Esophagus muscularis mucosa (tissue), 4 donors: ENCODE measurements at places on chromosomes 1 and 21. TPM values are rescaled to one million over a fixed set of nuclear protein-coding genes. Genes with fewer than 3 reads are reported as not detected.

Gene SLC9C2
- total RNA-seq: not detected

Gene HTR6
- not detected for total RNA-seq

Gene RHBDL2
- total RNA-seq: not detected

DNA sequence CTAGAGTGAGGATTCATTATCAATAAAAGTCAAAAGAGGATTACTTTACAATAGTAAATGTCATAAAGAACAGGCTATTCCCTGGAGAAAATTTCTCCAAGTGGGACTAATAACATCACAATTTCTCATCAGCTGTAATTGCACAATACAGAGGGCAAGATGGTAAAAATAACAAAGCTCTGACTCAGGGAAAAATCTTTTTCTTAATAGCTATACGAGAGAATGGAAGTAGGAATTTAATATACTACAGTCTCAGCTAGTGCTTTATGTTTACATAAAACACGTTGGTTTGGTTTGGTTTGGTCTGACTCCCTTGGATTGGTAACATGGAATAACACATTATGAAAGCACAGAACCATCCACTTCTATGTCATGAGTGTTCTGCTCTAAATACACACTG, 397.6 kb downstream of the LRRIQ3 start:
- no peak for DNase-seq
- no peak overlapping the region for H3K27ac ChIP-seq
- no peaks in the 10 kb centered on the region for H3K4me1 ChIP-seq

DNA sequence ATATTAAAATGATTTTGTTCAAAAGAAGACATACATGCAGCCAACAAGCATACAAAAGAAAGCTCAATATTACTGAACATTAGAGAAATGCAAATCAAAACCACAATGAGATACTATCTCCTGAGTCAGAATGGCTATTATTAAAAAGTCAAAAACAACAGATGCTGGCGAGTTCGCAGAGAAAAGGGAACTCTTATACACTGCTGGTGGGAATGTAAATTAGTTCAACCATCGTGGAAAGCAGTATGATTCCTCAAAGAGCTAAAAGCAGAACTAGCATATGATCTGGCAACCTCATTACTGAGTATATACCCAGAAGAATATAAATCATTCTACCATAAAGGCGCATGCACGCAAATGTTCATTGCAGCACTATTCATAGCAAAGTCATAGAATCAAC, 126.0 kb upstream of the HMCN1 start:
- no peak overlapping the region for H3K27ac ChIP-seq
- no peaks in the 10 kb centered on the region for H3K27me3 ChIP-seq
- H3K4me3 ChIP-seq: no peak overlapping the region
- DNase-seq: no peak
- no peaks in the 10 kb centered on the region for H3K36me3 ChIP-seq

DNA sequence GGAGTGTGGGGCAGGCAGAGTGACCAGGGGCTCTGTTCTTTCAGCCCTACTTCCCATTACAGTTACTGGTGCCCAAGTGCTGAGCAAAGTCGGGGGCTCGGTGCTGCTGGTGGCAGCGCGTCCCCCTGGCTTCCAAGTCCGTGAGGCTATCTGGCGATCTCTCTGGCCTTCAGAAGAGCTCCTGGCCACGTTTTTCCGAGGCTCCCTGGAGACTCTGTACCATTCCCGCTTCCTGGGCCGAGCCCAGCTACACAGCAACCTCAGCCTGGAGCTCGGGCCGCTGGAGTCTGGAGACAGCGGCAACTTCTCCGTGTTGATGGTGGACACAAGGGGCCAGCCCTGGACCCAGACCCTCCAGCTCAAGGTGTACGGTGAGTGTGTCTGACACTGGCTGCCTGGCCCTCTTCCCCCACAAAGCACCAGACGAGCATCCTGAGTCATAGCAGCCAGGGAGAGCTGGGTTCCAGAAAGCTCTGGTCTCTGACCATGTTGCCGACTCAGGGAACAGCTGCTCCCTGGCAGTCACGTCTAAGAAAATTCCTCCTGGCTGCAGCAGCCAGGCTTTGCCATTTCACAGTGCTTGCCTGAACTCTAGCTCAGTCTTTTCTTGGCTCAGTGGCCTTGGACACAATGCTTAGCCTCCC, 3.3 kb downstream of the SLAMF8 start:
- DNase-seq: no peak
- H3K27ac ChIP-seq: no peak overlapping the region
- H3K4me1 ChIP-seq: peaks cover 11% of the 10 kb centered on the region
- H3K27me3 ChIP-seq: peaks cover 2% of the 10 kb centered on the region
- H3K4me3 ChIP-seq: no peak overlapping the region
- peaks cover 13% of the 10 kb centered on the region for H3K36me3 ChIP-seq

GRCh38 chr1:108583757-108584427, 24.0 kb downstream of the EEIG2 start:
- H3K27ac ChIP-seq: peak overlapping the region; percentile 5
- H3K27me3 ChIP-seq: no peaks in the 10 kb centered on the region
- no peak overlapping the region for H3K4me3 ChIP-seq
- H3K36me3 ChIP-seq: no peaks in the 10 kb centered on the region

- H3K4me3 ChIP-seq: no peak overlapping the region
- H3K27ac ChIP-seq: no peak overlapping the region
- no peaks in the 10 kb centered on the region for H3K4me1 ChIP-seq
- H3K36me3 ChIP-seq: no peaks in the 10 kb centered on the region
- DNase-seq: peak; percentile 34
Measured at GRCh38 chr1:177650947-177651346, 318.9 kb downstream of the SEC16B start.

- H3K27me3 ChIP-seq: no peaks in the 10 kb centered on the region
- no peak for DNase-seq
- no peak overlapping the region for H3K27ac ChIP-seq
- H3K36me3 ChIP-seq: no peaks in the 10 kb centered on the region
Measured at GRCh38 chr1:65958561-65959350, 166.1 kb downstream of the PDE4B start.

GRCh38 chr1:183638649-183639387, 3.2 kb upstream of the ARPC5 start:
- H3K27me3 ChIP-seq: no peaks in the 10 kb centered on the region
- no peak overlapping the region for H3K4me3 ChIP-seq
- H3K27ac ChIP-seq: no peak overlapping the region
- no peaks in the 10 kb centered on the region for H3K36me3 ChIP-seq
- H3K4me1 ChIP-seq: peaks cover 9% of the 10 kb centered on the region

DNA sequence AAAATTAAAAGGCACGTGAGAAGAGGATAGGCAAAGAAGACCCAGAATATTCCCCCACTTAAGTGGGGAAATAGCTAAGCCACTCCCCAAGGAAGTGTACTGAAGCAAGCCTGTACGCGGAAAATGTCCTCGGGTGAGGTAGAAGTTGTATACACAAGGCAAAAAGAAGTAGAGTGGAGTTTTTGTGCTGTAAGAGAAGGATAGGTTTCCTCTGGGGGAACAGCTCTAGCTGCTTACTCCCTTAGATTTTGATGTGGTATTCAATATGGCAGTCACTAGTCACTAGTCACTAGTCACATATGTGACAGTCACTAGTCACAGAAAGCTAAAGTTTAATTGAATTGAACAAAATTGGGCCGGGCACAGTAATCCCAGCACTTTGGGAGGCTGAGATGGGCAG, 7.6 kb downstream of the TXNIP start:
- peak overlapping the region; percentile 69 for H3K27ac ChIP-seq
- DNase-seq: no peak
- peaks cover 53% of the 10 kb centered on the region for H3K4me1 ChIP-seq
- no peak overlapping the region for H3K4me3 ChIP-seq
- H3K27me3 ChIP-seq: no peaks in the 10 kb centered on the region

GRCh38 chr1:3697810-3698209, 45.5 kb downstream of the TP73 start:
- H3K4me1 ChIP-seq: no peaks in the 10 kb centered on the region
- no peaks in the 10 kb centered on the region for H3K36me3 ChIP-seq
- no peak overlapping the region for H3K4me3 ChIP-seq
- no peaks in the 10 kb centered on the region for H3K27me3 ChIP-seq
- DNase-seq: no peak

DNA sequence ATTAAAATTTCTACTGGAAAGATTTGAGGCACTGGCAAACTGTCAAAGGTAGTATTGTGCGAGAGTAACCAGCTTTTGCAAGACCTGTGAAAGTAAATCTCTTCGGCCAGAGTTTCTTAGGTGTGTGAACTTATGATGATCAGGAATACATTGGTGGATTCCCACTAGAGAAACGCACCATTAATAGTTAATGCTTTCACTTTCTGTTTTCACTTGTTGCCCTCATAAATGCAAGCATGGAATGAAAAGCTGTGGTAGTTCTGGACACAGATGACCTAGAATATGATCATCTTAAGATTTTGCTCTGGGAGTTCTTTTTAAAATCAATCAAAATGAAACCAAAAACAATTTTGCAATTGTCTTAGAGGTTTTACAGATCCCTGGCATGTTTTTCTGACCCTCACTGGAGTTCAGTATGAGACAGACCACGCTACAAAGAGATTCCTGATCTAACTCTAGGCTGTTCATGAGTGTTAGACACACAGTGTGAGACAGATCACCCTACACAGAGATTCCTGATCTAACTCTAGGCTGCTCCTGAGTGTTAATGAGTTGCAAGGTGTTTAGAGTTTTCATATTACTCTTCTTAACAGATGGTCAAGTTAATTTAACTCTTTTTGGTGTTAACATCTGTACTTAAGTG, 98.8 kb downstream of the SDCCAG8 start:
- no peak for DNase-seq
- no peaks in the 10 kb centered on the region for H3K4me1 ChIP-seq
- peaks cover 16% of the 10 kb centered on the region for H3K36me3 ChIP-seq
- no peaks in the 10 kb centered on the region for H3K27me3 ChIP-seq
- H3K4me3 ChIP-seq: peak overlapping the region; percentile 47

DNA sequence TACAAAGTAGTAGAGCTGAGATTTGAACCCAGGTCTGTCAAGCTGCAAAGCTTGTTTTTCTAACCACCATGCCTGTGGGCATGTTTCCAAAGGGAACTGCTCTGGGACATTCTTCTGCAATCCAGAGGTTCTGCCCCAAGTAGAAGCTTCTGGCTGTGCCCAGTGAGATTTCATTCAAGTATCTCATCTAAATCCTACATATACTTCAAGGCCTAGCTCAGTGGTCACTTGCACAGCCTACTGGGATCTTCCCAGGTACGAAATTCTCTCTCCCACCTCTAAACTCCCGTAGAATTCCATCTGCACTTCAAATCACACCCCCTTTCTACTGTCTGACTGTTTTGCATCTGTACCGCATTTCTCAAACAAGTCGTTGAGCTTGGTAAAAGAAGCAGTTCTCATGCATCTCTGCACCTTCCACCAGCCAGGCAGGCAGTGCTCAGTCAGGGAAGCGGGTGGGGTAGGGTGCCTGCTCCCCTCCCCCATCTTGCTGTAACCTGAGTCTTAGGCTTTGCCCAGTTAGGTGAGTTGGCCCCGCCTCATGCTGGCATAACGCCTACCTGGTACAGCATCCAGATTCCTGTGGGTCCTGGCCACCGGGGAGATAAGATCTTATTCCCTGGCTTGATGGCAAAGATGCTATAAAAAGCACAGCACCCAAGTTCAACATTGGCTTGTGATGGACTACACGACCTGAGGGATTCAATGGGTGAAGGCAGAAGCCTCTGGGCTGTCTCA, 13.5 kb downstream of the SLC9A1 start:
- H3K4me3 ChIP-seq: no peak overlapping the region
- H3K27ac ChIP-seq: no peak overlapping the region
- H3K27me3 ChIP-seq: no peaks in the 10 kb centered on the region
